ENCODE measurements at places on chromosomes 11 and 22.

DNA sequence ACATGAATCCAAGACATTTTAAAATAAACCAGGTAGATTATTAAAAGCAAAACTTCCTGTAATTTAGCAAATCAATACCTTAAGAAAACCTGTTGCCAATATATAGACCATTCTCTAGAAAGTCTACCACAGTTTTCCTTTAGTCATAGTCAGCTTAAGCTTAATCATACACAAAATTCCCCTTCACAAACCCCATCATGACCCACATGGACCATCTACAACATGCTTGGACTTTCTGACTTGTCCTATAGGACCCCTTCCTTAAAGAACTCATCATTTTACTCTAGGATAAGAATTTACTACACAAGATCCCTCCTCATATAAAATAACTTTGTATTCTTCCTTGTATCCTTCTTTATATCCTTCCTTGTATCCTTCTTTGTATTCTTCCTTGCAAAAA lies 16.2 kb upstream of the RNASEH2C start:
- DNase-seq: no peak

DNA sequence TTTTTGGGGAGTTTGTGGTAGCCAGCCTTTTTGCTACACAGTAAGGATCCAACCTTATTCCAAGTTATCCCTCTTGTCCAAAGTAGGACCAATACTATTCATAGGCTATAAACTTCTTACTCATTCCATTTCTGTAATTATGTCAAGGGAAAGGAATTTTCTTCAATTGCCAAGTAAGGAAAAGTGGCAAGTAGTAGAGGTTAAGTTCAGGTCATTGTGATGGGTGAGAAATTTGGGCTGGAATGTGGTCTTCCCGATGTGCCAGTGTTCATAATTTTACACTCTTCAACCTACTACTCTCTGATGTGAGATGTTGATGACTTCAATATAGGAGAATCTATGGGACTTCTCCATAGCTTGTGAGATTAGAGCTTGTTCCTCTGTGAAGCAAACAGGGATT lies 648.8 kb downstream of the METTL15 start:
- DNase-seq: no peak

DNA sequence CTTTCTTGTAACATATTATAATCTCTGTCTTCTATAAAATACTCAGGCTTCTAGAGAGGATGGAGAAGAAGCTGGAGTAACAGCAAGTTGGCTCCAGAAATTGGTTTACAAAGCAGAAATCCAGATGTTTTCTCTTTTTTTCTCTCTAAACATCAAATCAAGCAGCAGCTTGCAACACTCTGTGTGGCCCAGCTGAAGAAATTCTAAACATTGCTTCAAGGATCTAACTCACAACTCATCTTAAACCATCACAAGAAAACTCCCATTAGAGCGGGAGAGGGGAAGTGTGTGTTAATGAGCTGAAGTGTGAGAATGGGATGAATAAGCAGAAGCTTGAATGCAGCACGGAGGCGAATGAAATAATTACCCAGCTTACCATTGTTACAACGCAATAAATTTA lies 146.5 kb downstream of the OPCML start:
- DNase-seq: no peak

DNA sequence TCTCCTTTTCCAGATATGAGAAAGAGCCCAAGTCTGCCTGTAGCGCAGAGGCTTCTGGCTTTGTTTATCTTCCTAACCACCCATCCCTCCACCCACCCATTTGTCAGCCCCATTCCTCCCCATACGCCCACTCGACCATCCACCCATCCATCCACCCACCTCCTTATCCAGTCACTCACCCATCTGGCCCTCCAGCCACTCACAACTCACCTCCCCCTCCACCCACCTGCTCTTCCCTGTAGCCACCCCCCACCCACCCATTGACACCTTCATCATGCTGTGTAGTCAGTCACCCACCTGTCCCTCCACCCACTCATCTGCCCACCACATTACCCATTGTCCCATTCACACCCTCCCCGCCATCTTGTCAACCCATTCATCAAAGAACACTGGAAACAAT lies 5.5 kb downstream of the CST6 start:
- DNase-seq: no peak

GRCh38 chr22:41603873-41604332 lies 14.3 kb upstream of the PMM1 start:
- no peak for DNase-seq

GRCh38 chr11:127182586-127183203 lies 182.1 kb upstream of the KIRREL3 start:
- no peak for DNase-seq

DNA sequence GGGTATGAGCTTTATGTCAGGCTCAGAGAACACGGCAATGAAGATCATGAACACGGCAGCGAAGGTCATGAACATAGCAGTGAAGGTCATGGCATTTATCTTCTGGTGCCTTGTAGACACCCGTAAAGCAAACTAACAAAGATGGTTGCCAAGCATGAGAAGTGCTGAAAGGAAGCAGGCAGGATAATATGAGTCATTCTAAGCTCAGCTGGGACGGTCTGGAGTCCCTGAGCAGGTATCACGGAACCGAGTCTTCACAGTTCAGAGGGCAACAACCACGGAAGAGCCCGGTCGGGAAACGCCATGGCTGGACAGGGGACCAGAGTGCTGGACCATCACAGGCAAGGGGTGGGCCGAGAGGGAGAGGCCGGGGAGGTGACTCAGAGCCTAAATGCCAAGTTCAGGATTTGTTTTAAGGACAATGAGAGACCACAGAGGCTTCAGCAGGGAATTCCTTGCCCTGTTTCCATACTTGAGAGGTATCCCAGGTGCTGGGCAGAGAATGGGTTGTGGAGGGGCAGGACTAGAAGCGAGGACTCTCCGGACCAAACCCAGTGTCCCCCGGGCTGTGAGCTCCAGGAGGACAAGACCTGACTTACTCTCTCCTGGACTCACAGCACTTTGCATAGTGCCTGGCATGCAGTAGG lies 13.1 kb upstream of the MS4A10 start:
- DNase-seq: no peak

DNA sequence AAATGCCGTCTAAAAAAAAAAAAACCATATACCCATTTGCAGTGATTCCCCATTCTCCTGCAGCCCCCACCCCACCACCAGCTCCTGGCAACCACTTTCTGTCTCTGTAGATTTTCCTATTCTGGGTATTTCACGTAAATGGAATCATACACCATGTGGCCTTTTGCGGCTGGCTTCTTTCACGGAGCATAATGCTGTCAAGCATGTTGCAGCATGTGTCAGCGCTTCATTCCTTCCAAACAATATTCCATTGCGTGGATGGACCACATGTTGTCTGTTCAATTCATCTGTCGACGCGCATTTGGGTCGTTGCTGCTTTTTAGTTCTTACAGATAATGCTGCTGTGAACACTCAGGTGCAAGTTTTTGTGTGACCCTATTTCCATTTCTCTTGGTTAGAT lies 14.8 kb upstream of the EMID1 start:
- no peak for DNase-seq

- no peak for DNase-seq
These were observed 123.4 kb downstream of the CYP2R1 start for GRCh38 chr11:14768526-14769188.

DNA sequence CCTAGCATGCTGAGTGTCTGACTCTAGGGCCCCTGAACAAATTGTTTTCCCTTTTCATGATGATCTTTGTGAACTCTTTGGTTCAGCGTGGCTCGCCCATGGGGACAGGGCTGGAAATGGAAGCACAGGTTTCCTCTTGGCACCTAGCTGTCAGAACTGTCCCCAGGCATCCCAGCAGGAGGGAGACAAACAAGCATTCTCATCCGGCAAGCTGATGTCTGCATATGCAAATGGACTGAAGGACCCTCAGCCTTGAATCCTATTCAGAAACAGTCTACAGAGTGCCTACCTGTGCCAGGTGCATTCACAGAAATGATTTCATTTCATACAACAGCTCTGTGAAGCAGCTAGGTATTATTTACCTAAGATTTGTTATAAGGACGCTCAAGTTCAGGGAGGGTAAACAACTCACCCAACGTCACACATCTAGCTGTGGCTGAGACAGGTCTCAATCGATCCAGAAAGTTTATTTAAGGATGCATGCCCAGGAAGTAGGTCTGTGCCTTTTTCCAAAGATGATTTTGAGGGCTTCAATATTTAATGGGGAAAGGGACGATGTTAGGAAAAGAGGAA lies 176.4 kb downstream of the KIRREL3 start:
- DNase-seq: no peak

GRCh38 chr22:47446821-47447810 lies 684.7 kb downstream of the TBC1D22A start:
- no peak for DNase-seq

- DNase-seq: no peak
These were observed at the start of gene RFPL2 for GRCh38 chr22:32204856-32205722. RFPL2 (minus strand) TSS chr22:32205073; CDS start chr22:32202451, 2,622 bp downstream.

DNA sequence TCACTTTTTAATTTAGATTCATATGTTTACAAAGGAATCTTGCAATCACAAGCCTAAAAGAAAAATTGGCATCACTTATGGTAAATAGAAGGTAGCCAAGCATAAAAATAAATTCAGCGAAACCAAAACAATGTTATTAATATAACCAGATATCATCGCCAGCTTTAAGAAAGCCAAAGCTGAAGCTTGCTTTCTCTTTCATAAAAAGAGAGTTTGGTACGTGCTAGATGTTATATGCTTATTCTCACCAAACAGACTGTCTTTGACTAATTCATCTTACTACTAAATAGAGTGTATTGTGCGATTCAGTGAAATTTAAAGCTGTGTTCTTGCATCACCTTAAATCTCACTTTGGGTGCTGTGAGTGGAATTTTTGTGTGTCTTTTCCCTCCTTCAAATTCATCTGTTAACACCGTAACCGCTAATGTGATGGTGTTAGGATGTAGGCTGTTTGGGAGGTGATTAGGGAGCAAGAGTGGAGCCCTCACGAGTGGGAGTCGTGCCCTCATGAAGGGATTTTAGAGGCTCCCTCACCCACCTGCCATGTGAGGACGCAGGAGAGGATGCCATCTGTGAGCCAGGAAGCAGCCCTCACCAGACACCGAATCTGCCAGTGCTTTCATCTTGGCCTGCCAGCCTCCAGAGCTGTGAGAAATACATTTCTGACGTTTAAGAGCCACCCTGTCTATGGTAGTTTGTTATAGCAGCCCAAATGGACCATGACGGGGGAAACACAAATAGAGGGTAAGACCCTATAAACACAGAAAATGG lies 134.1 kb upstream of the TMEM45B start:
- no peak for DNase-seq

- DNase-seq: no peak
These were observed 501.9 kb downstream of the CNTN5 start for GRCh38 chr11:99522467-99523173.

DNA sequence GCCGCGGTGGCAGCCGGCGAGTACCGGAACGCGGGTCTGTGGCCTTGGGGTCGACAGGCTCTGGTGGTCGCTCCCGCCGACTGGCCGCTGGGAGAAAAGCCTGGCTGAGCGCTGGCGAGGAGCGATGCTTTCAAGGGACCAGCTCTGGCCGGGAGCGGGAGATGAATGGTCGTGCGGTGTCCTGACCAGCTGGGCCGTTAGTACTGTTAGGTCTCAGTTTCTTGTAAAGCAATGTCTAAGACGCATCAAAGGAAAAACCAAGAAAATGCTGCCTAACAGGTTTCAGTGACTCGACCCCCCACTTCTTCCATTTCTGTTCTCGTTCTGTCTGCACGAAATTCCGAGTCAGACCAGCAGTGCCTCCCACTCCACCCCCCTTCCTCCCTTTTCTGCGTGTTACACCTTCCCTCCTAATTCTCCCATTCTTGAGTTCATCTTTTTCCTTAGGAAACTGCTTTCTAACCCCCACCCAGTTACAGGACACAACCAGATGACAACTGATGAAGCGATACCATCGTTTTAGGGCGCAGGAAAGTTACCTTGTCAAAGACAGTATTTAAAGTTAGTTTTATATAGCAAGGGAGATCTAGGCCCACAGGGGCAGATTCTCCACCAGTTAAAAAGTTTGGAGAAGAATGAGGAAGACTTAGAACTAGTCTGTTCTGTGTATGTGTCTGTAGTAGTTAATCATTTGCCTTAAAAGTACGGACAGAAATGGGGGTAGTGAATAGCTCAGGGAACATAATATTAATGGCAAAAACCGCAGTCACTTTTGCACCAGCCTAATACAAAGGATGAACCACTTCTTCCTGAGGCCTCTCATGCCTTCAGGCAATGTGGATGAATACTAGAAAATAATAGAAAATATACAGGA lies 1.0 kb downstream of the CUL5 start:
- DNase-seq: no peak

- DNase-seq: no peak
These were observed 200.2 kb downstream of the PGR start for GRCh38 chr11:100929377-100929776.

GRCh38 chr22:23571486-23571885 lies 8.6 kb downstream of the IGLL1 start:
- DNase-seq: no peak

GRCh38 chr22:18060646-18061620 lies 16.9 kb upstream of the PEX26 start:
- DNase-seq: no peak

DNA sequence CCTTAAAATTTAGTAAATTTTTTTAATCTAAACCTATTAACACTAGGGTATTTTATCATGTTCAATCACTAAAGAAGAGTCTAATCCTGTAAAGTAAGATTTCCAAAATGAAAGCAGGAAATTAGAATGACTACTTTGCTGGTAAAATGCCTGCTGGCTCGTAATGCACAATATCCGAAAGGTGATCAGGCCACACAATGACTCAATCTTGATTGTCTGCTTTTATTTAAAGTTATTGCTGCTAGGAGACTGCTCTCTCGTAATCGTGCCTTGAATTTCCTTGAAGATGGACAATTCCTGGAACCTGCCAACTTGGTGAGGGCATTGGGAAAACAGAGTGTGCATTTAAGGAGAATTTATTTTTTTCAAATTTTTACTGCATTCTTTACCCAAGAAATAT lies 1786.5 kb upstream of the RAG2 start:
- DNase-seq: no peak

GRCh38 chr11:18722293-18722637 lies 3.7 kb downstream of the IGSF22 start:
- no peak for DNase-seq

- no peak for DNase-seq
These were observed 24.0 kb downstream of the PISD start for GRCh38 chr22:31637891-31638618.

GRCh38 chr11:82959987-82960778 lies 58.6 kb downstream of the DDIAS start:
- DNase-seq: no peak

GRCh38 chr11:72897506-72897905 lies 83.3 kb downstream of the ATG16L2 start:
- DNase-seq: no peak

DNA sequence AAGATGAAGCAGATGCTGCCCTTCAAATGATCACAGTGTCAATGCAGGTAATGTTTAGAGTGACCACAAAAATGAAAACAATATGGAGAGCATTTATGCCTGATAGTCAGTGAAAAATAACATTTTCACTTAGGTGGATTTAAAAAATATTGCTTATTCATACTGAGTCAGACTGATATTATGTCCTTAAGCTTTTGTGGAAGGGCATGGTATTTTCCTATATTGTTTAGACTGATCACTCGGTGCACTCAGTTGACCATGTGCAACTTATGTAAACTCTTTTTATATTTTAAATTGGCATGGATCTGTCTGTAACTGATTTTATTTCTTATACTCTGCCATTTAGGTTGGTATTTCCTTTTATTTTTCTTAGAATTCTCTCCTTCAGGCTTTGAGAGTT lies 106.6 kb downstream of the DYNC2H1 start:
- no peak for DNase-seq

- no peak for DNase-seq
These were observed 910.4 kb downstream of the METTL15 start for GRCh38 chr11:29018631-29019030.
